Foreskin keratinocyte (primary cell): ENCODE measurements at places on chromosomes 3 and 15. TPM values are rescaled to one million over a fixed set of nuclear protein-coding genes. Genes with fewer than 3 reads are reported as not detected.

Gene SPTBN5
- 0.35 and 1.1 TPM in 2 replicates for polyA plus RNA-seq

GRCh38 chr3:182814419-182815062 is 21.2 kb downstream of the ATP11B start:
- no peak for DNase-seq

Gene RAB6B
- 0.88 and 1.7 TPM in 2 replicates for polyA plus RNA-seq

Gene THBS1
- 253 and 366 TPM in 2 replicates for polyA plus RNA-seq

DNA sequence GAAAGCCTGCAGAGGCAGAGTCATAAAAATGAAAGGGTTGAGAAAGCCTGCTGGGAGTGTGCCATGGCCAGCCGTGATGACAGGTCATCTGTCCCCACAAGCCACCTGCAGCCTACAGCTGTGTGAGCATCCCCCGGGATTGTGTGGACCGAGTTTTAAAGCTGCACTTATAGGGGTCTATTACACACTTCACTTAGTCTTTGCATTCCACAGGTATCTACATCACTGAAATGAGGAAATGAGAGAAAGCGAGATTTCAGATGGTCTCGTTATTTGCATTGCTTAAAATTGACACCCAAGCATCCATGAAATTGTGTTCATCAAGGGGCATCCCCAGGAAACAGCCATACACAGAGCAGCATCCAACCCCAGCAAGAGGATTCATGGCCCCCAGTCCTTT is 137.6 kb upstream of the TRIM42 start:
- DNase-seq: no peak

GRCh38 chr3:104458657-104459056 is 908.1 kb upstream of the ALCAM start:
- DNase-seq: no peak

Gene THAP10
- polyA plus RNA-seq: 2.0 and 2.8 TPM in 2 replicates

GRCh38 chr3:177551431-177551836 is 354.2 kb upstream of the TBL1XR1 start:
- DNase-seq: no peak

GRCh38 chr15:41281236-41281635 is 50.2 kb downstream of the CHP1 start:
- peak; percentile 81 for DNase-seq

Gene SLC28A2
- polyA plus RNA-seq: not detected in 2 replicates

DNA sequence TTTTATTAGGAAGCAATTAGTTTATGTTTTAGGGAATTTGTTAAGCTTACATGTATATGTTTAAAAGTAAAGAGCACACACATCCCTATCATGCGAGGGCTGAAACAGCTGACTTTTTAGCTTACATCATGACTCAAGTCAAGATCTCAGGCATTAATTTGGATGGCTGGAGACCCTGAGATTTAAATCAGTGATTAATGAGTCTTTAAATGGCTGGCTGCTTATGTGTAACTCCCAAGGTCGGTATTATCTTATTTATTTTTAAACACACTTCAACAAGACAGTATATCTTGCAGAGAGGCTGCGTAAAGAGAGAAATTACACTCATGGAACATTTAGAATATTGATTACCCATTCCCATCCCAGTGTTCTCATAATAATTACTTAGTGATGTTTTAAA is 169.4 kb downstream of the KBTBD8 start:
- no peak for DNase-seq

GRCh38 chr3:141686466-141687291 is 51.4 kb upstream of the RNF7 start:
- peak; percentile 16 for DNase-seq

Gene PCLAF
- 88.0 and 105 TPM in 2 replicates for polyA plus RNA-seq

GRCh38 chr15:79168922-79169456 is 78.4 kb upstream of the RASGRF1 start:
- DNase-seq: peak; percentile 19

Gene DUOX1
- polyA plus RNA-seq: 9.5 and 10.1 TPM in 2 replicates

DNA sequence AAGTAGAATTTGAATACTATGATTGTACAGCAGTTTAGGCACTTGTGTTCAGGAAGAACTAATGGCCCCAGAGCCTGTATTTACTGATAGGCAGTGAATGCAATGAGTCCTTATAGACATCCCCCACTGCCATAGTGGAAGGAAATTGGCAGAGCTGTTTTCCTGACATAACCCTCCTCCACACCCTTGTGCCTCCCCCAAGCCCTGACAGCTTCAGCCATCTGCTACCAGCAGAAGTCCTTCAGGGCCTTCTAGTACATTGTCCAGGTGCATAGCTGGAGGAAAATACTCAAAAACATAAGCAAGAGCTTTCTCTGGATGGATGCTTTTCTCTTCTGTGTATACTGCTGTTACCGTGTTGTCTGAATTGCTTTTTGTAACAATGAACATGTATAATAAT is 20.6 kb downstream of the ARHGAP31 start:
- no peak for DNase-seq

- DNase-seq: no peak
These were observed 187.1 kb downstream of the RAP2B start for GRCh38 chr3:153349108-153349499.

DNA sequence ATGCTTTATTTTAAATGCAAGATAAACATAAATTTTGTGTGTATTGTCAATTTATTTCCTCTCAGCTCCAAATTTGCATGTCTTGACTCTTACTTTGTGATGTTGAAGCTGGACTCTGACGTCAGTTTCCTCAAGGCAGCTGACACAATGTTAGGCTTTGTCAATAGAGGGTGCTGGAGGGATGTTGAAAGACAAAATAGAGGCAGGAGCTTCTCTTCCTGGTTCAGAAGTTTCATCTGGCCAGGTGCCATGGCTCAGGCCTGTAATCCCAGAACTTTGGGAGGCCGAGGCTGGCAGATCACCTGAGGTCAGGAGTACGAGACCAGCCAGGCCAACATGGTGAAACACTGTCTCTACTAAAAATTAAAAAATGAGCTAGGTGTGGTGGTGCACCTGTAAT is 408.6 kb downstream of the GBE1 start:
- peak; percentile 47 for DNase-seq

- DNase-seq: no peak
These were observed 11.4 kb downstream of the SPRED1 start for GRCh38 chr15:38263996-38264395.

GRCh38 chr15:59694779-59695178 is 5.7 kb upstream of the BNIP2 start:
- no peak for DNase-seq

Gene HDAC11
- 13.8 and 14.9 TPM in 2 replicates for polyA plus RNA-seq

DNA sequence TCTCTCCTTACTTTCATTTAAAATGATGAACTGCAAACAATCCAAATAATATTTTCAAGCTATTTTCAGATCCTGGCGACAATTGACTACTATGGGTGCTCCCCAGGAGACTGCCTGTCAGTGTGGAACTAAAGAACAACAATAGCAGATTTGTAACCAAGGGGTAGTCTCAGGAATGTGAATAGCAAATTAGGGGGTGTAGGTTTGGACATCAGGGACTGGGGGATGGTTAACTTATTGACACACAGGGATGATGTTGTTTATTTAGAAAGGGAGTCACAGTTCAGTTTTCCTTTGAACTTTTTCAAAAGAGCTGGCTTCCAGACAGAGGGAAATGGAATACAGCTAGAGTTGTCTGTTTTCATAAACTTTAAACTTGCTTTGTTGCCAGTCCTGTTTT is 229.8 kb downstream of the LRTM1 start:
- no peak for DNase-seq

Gene FHIT
- polyA plus RNA-seq: 0.95 and 1.8 TPM in 2 replicates

DNA sequence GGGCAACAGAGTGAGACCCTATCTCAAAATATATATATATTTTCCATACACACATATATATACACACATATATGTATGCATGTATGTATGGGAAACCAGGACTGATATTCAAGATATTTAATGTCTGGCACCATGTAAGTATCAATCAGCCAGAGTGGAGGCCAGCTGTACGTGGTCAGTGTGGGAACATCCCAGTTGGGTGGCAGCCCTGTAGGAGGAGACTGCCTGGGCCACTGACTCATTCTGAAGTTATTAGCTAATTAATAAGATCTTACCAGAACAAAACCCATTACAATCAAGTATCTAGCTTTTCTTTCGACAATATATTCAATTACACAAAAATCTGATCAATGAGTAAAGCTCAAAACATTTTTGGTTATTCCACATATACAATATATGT is 85.1 kb upstream of the OCA2 start:
- DNase-seq: no peak

DNA sequence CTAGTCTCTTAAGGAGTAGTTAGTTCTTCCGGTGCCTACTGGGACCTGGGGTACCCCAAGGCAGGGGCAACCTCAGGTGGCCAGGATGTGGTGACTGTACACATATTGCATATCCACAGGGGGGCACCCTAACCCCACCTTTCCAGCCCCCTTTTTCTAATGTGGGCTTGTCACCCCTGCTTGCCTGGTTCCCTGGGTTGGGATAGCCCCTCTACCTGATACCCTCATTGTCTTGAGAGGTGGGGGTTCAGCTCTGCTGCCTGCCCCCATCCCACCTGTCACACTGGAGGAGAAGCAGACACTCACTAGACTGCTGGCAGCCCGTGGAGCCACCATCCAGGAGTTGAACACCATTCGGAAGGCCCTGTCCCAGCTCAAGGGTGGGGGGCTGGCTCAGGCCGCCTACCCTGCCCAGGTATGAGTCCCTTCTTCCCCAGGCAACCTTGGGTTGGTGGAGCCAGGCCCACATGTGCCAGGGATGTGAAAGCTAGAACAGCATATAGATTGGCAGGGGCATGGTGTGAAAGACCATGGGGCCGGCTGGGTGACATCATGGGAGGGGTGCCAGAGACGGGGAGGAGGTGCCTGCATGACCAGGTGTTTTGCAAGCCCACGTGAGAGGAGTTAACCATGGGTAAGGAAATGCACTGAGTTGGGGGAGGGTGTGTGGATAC is 4.0 kb downstream of the GLYCTK start:
- no peak for DNase-seq

DNA sequence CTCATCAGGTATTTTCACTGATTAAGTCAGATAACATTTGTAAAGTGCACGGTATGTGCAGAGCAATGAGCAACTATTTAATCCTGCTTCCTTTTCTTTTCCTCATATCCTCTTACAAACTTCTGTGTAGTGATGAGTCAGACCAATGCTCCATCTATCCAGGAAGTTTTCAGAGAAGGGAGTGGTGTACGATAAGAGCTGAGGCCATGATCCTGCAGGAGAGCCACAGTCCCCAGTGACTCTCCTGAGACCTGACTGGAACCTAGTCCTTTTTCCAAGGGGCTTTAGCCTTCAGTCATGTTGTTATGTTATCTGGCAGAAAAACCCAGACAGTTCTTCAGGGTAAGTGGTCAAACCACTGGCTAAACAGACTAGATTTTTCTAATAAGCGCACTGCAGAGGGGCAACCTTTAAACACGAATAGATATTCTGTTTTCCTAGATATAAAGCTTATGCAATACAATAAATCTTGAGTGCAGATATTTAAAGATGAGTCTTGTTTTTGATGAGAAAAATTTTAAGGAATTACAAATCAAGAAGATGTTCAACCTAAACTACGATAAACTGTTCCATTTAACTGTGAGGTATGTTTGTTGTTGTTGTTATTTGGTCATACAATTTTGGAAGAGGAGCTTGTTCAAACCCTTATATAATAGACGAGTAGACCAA is 110.5 kb upstream of the RAP2B start:
- DNase-seq: peak; percentile 96

Gene CCDC39
- not detected in 2 replicates for polyA plus RNA-seq

Gene SPINT1
- polyA plus RNA-seq: 112 and 117 TPM in 2 replicates

Gene ZCWPW2
- 0.27 and 0.28 TPM in 2 replicates for polyA plus RNA-seq

- peak; percentile 73 for DNase-seq
These were observed 124.2 kb downstream of the SHQ1 start for GRCh38 chr3:72724070-72724469.

GRCh38 chr3:51970606-51971300 is 3.1 kb downstream of the ABHD14B start:
- DNase-seq: no peak

DNA sequence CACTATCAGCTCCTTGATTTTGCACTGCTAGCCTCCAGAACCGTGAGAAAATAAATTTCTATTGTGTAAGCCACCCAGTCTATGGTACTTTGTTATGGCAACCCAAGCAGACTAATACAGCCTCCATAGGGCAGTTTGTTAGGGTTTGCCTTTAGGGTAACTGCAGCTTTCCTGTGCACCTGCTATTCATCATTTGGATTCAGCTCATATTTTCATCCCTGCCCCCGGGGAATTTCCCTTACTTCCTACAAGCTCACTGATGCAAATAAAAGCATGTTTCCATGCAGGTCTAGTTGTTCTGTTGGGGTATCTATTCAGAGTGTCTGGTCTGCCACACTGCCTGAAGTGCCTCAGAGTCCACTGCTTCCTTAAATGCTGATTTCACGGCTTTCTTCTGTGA is 48.6 kb upstream of the ATOSA start:
- no peak for DNase-seq

Gene ADIPOQ
- polyA plus RNA-seq: not detected in 2 replicates

Gene CLRN1
- polyA plus RNA-seq: not detected in 2 replicates

DNA sequence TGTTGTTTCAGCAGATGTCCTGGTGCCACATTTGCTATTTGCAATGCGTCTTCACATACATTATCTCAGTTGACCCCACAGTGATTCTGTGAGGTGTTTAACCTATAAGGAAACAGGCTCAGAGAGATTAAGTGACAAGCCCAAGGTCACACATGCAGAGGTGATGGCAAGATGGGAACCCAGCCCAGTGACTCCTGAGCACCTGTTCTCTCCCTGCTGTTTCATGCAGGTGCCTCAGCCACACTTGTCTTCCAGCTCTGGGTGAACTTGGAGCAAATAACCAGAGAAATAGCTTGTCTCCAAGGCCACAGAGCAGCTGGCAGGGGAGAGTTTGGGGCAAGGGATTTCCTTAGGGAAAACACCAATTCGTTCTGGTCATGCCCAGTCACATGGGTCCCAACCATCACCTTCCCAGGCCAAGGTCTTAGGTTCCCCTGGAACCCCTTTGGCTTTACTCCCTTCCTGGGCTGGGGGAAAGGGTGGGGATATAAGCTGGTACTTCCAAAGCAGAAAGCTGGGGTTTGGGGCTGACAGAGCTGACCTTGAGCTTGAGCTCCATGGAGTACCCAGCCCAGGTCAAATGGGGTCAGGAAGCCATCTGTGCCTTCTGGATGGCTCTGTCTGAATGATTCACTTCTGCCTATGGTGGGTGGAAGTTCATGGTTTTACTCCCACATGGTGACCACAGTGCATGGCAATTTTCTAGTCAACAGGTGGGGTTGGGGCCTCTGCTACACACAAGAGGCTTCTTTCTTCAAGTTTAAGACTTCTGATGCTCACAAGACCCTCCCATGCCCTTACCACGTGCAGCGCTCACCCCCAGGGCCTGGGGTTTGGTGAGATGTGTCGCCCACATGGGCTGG is 22.4 kb downstream of the LIPC start:
- DNase-seq: no peak

GRCh38 chr3:186330772-186331460 is 31.1 kb downstream of the DGKG start:
- no peak for DNase-seq

GRCh38 chr3:58049143-58049785 is 41.0 kb downstream of the FLNB start:
- peak; percentile 98 for DNase-seq

DNA sequence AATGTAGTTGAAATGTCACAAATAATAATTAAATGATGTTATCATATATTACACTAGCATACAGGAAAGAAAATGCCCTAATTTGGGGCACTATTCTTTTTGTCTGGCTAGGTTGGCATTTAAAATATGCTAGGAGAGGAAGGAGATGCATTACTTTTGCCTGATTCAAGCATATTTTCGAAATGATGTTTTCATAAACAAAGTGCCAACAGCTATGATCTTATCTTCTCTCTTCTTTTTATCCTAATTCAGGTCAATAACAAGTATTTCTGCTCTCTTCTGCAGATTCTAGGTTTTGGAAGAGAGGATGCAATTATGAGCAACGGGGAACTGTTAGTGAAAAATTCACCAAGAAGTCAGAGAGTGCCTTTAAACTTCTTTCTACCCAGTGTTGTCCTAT is 55.8 kb upstream of the NR2F2 start:
- peak; percentile 33 for DNase-seq

Gene NLGN1
- polyA plus RNA-seq: not detected in 2 replicates

Gene CPOX
- polyA plus RNA-seq: 13.1 and 16.1 TPM in 2 replicates
